ENCODE measurements at places on chromosomes 1 and 21.

DNA sequence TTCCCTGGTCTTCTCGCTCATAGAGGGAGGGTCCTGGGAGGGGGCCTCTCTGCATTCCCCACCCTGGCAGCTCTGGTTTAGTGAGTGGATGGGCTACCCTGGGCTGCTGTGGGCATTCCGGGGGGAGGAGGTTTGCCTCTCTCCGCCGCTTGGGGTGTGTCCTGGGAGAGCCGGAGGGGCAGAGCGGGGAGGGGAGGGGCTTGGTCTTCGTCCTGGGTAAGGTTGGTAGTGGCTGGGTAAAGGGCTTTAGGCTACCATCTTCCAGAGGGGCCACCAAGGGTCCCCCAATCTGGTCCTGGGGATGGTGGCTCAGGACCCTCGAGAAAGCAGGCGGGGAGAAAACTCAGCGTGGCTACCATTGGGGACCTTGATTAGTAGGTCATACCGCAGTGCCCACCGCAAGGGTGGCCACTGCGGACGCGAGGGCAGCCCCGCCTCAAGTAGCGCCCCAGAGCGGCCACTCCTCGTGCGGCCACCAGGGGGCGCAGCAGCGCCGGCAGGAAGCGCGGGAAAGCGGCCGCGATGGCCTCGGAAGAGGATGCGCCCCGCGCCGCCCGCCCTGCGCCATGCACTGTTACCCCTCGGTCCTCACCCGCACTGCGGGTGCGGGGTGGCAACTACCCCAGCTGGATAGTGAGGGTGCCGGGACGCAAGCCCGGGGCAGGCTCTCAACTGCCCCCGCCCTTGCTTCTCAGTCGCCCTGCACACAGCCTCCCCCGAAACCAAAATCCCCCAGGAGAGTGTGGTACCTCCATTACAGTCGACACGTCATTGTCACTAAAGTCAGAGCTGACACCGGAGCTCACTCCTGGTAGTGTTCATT is 44.1 kb upstream of the SLC25A33 start:
- no peak for DNase-seq

- no peak for DNase-seq
Measured at GRCh38 chr1:227707846-227708245, 27.3 kb downstream of the JMJD4 start.

- no peak for DNase-seq
Measured at GRCh38 chr1:245829826-245830225, 675.0 kb downstream of the KIF26B start.

- no peak for DNase-seq
Measured at GRCh38 chr1:184118046-184118445, 66.5 kb downstream of the TSEN15 start.

- no peak for DNase-seq
Measured at GRCh38 chr21:29433366-29434059, 134.8 kb downstream of the BACH1 start.

GRCh38 chr1:83882906-83883305 is 116.0 kb downstream of the TTLL7 start:
- no peak for DNase-seq
